ENCODE measurements at places on chromosomes 13 and 19. TPM values are rescaled to one million over a fixed set of nuclear protein-coding genes. Genes with fewer than 3 reads are reported as not detected.

GRCh38 chr13:101399365-101399764 is 16.9 kb downstream of the NALCN start:
- no peak for DNase-seq

GRCh38 chr13:32903720-32904119 is 112.5 kb upstream of the KL start:
- DNase-seq: no peak

DNA sequence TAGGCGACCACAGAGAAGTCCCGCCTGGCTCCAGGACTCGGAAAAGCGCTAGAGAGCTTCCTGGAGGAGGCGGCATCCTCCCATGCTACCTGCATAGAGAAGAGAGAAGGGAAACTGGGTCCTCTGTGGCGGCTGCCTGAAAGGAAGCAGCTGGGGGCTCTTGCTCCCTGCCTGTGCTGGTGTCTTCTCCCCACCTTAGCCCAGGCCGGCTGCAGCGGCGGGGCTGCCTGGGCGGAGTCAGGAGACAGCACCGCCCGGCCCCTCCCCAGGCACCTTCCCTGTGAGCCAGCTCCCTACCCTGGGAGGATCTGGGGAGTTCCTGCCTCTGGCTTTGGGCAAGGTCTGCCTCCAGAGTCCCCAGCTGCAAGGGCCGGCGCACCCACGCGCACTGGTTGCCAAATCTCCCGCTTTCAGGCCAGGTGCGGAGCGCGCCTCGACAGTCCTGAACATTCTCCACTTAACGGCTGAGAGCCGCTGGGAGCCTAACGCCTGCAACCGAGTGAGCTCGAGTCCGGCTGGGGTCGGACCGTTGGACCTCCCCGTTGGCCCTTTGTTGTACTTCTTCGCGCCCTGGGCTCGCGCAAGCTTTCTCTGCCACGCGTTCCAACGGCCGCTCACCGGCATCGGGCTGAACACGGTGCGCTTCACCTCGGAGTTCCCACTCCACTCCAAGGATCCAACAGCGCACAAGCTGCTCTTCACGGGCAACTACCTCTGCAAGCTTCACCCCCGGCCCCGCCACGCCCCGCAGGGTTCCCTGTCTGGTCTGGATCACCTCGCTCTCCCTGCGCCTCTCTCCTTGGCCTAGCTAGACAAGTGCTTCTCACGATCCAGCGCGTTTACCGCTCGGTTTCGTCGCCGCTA is 21.8 kb upstream of the ZNF30 start:
- no peak for DNase-seq

GRCh38 chr13:112526146-112526853 is 61.7 kb downstream of the TUBGCP3 start:
- no peak for DNase-seq

GRCh38 chr19:548886-549830 is 5.3 kb downstream of the GZMM start:
- DNase-seq: no peak

FAAP24 gene
- total RNA-seq: 5.5 TPM

DNA sequence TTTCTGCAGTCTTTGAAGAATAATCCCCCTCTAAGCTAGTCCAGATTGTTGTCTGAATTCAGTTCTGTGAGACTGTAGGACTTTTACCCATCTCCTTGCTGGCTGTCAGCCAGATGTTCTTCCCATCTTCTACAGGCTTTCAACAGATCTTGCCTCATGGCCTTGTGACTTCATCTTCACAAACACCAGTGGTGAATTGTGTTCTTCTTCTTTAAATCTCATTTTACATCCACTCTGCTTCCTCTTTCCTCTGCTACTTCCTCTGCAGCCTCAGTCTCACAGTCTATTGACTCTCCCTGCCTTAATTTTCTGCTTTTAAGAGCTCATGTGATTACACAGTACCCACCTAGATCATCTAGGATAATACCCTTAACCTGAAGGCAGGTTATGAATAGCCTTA is 859.0 kb upstream of the SLITRK1 start:
- DNase-seq: no peak

- no peak for DNase-seq
Observed at GRCh38 chr13:41650706-41651105, 193.4 kb downstream of the RGCC start.

DNA sequence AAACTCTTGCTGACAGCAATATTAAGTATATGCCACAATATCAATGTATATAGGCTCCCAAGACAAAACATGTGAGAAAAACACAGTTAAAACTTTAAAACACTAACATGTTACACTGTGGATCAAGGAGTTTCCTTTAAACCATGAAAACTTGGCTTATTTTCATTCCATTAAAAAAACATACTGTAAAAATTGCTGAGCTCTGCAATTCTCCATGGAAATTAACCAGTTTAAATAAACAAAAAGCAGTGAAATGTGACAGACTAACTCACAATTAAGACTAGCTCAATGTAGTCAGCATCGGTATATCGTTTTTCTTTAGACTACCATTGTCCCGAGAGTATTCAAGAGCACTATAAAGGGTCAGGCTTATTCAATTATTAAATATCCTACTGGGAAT is 930.5 kb upstream of the SLITRK1 start:
- no peak for DNase-seq

DNA sequence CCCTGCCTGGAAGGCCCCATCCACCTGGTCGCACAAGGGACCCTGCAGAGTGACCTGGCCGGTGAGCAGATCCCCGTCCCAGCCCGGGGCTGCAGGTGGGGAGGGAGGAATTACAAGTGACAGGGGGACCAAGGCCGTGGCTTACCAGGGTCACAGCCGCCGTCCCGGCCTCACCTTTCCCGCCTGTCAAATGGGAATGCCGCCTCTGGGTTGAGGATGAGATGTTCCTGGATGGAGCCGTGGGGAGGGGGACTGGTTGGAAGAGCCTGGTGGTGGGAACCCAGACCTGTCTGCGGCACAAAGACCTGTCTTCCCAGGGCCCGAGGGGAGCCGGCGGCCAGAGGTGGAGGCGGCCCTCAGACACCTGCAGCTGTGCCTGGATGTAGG is 5.5 kb downstream of the PLK5 start:
- DNase-seq: no peak

DNA sequence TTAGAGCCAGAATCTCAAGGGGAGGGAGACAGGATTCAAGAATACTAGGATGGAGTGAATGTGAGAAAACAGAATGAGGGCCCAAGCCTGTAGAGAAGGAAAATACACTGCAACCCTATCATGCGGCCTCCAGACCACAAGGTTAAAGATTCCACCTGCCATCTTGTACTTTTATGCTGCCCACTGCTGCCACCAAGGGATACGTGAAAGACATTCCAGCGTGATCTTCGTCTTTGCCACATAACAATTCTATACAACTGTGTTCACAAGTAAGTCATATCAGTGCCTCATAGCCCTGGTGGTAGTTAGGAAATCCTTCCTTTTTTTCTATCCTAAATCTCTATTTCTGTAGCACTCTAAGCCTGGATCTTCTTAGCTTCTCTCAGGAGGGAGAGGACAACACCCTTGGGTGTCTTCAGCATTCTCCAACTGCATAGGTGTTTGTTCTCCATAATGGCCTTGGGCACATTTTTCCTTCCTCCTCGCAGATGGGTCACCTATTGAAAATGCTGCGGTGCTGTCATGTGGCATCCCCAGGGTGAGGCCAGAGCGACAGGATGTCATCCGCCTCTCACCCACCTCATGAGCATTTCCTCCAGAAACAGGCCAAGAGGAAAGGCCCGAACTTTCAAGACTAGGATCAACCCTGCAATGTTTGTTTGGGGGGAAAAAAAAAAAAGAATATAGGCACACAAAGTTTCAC is 13.6 kb downstream of the TPT1 start:
- no peak for DNase-seq

GPR183 gene
- not detected for total RNA-seq

DNA sequence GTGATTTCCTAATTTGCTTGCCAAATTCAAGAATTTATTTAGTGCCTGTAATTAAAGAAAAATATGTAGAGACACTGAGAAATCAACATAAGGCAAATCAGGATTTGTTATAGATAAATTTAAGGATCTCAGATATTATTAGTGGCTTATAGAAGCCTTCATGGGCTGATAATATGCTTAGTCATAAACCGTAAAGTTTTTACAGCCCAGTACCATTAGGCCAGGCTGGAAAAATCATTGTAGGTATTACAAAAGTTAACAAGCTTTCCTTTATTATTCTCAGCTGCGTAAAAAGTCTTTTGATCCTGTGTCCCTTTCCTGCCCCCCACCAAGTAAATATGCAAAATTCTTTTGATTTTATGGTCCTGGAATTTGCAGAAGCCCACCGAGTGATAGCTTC is 58.2 kb downstream of the SLITRK6 start:
- DNase-seq: no peak

- no peak for DNase-seq
Observed at GRCh38 chr13:57546942-57547341, 84.6 kb upstream of the PCDH17 start.

- no peak for DNase-seq
Observed at GRCh38 chr19:14343286-14343685, 38.0 kb upstream of the ADGRE5 start.

GRCh38 chr13:111916201-111916600 is 150.7 kb upstream of the SOX1 start:
- DNase-seq: peak; percentile 57

DNA sequence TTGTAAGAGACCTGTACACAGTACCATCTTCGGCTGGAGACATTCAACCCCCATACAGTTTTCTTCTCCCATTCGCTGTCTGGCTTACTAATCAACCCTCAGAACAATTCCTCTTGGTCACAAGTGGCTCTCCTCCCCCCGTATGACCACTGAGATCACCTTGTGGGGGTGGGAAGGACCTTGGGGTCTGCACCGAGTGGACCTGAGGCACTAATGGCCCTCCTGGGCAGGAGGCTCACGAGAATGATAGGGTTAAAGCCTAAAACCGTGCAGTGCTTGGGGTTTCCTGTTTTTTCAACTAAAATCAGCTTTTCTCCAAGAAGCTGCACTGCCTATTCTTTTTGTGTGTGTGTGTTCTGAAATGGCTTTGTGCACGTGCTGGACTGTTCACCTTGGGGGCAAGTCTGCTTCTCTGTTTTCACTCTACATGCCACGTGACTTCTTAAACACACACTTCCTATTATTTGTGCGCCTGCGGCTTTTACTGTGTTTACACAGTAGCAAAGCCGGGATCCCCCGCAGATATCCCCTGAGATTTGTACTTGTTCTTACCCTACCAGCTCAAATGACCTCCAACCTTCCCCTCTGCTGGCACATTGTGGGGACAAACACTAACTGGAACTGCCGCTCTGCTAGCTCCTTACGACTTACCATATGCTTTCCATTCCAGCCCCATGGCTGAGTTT is 12.3 kb downstream of the RBM26 start:
- DNase-seq: peak; percentile 87

DNA sequence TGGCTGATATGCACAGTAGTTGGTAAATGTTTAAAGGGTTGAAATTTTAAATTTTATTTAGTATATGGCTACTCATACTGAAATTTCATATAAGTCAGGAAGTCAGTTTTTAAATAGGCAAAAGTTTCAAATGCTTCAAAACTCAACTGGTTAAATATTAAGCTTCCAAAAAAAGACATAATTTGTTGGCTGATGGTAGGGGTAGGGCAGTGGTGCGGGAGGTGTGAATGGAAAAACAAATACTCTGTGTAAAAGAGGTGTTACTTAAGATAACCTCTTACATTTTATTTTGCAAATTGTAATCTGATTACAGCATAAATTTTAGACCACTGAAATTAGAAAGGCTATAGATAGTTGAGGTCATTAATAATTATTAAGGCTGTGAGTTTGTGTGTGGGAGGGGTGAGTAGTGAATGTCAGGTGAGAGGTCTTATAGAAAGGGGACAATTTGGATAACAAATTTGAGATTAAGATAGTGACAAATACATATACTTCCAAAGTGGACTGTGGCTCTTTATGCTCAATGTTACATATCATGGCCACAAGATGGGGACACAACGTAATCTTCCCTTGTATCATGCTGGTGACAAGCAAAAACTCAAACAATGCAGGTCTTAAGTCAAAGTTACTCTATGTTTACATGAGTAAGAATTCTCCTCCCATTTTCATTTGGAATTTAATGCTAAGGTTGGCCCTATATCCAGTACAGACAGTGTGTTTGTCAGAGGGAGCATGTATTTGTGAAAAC is 36.6 kb upstream of the OXGR1 start:
- DNase-seq: no peak

DNA sequence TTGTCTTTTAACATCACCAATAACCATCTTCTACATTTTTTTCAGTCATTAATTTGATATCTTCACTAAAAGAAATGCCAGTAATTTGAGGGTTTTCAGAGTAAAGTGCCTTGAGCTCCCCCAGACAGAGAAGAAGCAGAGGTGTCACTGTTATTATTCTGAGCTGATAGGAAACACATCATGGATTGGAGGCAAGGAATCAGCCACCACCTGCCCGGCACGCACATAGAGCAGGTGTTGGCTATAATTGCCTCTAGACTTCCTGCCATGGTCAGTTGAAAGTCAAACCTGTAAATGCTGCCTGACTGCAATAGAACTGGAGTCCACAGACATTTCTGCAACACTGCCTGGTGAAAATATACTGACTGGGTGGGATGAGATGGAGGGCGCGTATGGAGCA is 776.6 kb downstream of the UQCRFS1 start:
- no peak for DNase-seq

- DNase-seq: no peak
Observed at GRCh38 chr19:4097501-4097900, 26.4 kb downstream of the MAP2K2 start.

DNA sequence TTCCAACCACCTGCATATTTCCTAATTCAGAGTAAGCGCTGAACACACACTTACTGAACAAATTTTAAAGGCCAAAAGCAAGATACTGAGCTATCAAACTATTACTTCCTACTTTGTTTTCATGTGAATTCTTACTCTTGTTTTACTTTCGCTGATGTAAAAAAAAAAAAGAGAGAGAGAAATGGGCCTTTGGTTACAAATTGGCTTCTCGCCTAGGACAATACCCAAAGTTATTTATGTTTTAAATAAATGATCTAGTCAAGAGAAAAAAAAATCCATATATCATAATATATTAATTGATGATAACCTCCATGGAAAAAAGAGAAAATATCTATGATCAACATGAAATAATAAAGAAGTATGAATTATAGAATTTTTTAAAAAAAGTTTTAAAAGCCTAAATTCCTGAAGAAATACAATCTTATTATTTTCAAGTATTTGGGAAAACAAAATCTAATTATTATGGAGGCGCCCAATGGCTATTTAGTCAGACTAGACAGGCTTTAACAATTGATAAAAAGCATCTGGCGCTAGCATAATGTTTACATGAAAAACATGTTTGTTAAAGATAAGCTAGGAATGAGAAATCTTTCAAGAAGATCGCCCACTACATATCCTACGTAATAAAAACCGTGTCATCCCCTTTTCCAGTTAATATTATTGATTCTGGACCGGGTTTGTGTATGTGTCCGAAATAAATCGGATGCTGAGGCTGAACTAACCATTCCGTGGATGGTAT is 9.0 kb downstream of the COL4A1 start:
- DNase-seq: no peak

GRCh38 chr19:56066152-56067023 is 54.7 kb downstream of the ZNF787 start:
- DNase-seq: peak; percentile 89

SLC1A6 gene
- total RNA-seq: not detected

DNA sequence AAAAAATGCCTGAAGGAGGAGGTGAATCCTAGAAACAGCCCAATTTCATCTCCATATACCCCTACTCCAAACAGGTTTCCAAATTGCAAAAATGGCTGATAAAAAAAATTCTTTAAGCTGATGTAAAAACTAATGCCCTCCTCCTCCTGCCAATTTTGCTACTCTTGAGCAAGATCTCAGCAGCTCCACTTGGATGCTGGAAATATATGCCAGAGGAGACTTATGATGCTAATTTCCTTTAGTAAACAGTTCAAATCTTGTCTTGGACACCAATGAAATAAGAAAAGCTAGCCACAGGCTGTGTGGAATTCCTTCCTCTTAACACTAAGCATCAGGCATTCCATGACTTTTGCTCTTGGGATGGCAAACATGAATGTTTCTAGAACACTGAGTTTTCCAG is 67.5 kb downstream of the INSR start:
- no peak for DNase-seq
